Suppressor macrophage treated with lipopolysaccharide for 4 hours (primary cell): ENCODE measurements at places on chromosomes 5 and 9.

GRCh38 chr5:62568800-62569432 lies 9.7 kb upstream of the LRRC70 start:
- DNase-seq = no peak

DNA sequence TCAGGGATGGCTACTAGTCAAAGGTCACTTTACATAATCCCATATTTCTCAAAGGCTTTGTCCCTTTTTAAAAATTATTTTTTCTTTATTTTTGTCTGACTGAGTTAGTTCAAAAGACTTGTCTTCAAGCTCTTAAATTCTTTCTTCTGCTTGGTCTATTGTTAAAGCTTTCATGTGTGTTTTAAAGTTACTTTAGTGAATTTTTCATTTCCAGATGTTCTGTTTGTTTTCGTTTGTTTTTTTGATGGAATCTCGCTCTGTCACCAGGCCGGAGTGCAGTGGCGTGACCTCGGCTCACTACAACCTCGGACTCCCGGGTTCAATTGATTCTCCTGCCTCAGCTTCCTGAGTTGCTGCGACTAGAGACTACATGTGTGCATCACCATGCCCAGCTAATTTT lies 55.0 kb upstream of the SNCAIP start:
- DNase-seq = no peak

GRCh38 chr9:129608561-129609481 lies 12.1 kb downstream of the C9orf50 start:
- no peak for DNase-seq

- no peak for DNase-seq
These were observed 299.3 kb downstream of the DIRAS2 start for GRCh38 chr9:90343366-90343765.

DNA sequence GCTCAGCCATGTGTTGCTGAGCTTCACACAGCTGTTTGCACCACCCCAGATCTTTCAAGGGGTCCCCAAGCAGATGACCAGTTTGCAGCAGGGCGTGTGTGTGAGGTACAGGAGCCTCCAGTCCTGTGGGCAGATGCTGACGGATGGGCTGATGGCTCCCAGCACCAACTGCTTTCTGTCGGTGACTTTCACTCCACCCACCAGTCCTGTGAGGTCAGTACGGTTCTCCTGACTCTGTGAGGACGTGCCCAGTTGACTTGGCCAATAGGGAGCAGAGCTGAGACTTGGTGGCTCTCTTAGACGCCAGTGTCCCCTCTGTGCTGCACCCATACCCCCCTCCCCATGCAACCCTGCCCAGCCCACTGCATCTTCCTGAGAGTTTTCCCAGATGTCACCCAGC lies 19.7 kb downstream of the COL5A1 start:
- no peak for DNase-seq

DNA sequence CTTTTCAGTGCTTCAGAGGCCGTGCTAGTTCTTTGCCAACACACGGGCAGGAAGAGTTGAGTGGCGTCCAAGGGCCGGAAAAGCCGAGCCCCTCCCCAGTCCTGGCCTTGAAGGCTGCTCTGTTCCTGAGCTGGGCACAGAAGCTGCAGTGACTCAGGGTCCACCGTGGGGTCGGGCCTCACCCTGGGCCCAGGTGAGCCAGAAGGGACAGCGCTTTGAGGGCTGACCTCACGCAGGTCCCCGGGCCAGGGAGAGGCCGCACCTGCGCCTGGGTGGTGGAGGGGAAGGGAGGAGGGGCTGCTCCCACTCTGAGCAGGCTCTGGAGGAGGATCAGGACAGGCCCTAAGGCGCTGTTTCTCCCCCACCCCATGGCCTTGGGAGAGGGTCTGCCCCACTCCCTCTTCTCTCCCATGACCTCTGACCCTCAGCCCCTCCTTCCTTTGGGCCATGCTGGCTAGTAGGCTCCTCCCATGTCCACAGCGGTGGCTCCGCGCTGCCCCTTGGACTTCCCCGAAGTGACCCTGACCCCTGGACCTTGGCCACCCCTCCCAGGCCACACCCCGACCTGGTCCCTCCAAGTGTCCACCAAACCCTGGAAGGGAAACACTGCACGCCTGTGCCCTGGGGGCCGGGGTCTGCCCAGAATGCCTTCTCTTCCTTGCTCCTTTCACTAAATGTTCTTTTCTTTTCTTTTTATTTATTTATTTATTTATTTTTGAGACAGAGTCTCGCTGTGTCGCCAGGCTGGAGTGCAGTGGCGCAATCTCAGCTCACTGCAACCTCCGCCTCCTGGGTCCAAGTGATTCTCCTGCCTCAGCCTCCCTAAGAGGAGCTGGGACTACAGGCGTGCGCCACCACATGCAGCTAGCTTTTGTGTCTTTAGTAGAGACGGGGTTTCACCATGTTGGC lies 19.7 kb upstream of the SLC6A19 start:
- no peak for DNase-seq

GRCh38 chr9:27059412-27059811 lies 49.6 kb upstream of the TEK start:
- no peak for DNase-seq

- DNase-seq = no peak
These were observed 256.2 kb downstream of the FER start for GRCh38 chr5:109003928-109004327.

DNA sequence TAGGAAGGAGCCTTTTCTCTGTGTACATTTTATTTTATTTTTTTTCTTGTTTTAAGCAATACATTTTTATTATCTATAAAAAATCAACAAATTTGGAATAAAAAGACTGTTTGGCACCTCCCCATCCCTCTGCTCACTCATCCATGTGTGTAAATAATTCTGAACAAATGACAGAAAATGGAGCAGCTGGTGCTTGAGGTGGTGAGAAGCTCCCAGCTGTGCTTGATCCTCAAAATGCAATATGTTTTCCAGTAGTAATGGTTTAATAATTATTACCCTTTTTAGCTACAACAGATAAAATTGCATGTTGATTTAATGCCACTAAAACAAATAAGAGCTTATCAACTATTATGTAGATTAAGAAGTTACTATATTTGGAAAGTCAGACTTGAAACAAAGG lies 132.5 kb downstream of the CDH18 start:
- no peak for DNase-seq

DNA sequence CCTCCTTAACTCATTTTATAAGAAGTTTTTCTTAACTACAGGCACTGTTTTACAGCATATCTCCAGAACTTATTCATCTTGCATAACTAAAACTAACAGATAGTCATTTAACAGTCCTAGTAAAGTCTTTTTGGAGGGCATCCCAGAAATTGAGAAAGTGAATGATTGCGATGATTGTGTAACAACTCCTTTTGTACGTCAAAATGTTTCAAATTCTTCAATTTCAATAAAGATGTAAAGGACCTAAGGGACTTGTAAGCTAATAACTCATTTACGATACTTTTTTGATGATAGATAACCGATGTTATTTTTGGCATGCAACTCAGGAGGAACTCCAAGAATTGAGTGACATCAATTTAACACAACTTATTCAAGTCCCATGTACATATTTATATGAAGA lies 42.7 kb downstream of the SVEP1 start:
- no peak for DNase-seq

GRCh38 chr5:62572918-62573514 lies 5.6 kb upstream of the LRRC70 start:
- DNase-seq = peak; percentile 23

DNA sequence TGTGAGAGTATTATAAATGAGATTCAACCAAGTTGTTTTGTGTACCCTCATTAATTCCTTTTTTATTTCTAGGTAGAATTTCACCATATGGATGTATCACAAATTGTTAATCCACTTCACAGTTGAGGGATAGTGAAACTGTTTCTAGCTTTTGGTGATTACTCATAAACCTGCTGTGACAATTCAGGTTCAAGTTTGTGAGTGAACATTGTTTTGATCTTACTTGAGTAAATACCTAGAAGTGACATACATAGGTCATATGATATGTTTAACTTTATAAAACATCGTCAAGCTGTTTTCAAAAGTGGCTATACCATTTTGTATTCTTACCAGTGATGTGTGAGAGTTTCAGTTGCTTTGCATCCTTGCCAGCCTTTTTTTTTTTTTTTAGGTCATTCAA lies 112.9 kb downstream of the CAMK4 start:
- DNase-seq = no peak

DNA sequence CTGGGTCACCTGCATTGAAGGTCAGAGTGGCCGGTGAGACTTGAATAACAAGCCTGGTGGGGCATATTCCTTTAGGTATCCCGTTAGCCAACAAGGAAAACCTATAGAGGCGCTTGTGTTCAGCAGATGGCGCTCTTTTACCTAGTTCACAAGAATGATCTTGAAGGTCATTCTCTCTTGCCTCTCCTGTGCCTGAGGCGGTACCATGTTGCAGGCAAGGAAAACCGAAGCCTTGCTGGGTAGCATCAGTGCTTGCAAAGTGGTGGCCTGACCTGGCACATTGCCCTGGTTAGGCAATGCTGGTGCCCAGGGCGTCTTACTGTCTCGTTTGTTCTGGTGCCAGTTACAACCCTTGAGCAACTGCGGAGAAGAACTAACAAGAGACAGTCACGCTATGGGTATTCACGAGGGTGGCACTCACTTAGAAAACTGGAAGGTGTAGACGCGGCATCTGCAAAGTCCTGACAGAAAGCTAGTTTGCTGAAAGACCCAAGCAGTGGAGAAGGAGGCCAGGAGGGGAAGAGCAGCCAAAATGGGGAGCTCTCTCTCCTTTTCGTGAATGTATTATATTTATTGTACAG lies 56.7 kb downstream of the AOPEP start:
- peak; percentile 67 for DNase-seq

DNA sequence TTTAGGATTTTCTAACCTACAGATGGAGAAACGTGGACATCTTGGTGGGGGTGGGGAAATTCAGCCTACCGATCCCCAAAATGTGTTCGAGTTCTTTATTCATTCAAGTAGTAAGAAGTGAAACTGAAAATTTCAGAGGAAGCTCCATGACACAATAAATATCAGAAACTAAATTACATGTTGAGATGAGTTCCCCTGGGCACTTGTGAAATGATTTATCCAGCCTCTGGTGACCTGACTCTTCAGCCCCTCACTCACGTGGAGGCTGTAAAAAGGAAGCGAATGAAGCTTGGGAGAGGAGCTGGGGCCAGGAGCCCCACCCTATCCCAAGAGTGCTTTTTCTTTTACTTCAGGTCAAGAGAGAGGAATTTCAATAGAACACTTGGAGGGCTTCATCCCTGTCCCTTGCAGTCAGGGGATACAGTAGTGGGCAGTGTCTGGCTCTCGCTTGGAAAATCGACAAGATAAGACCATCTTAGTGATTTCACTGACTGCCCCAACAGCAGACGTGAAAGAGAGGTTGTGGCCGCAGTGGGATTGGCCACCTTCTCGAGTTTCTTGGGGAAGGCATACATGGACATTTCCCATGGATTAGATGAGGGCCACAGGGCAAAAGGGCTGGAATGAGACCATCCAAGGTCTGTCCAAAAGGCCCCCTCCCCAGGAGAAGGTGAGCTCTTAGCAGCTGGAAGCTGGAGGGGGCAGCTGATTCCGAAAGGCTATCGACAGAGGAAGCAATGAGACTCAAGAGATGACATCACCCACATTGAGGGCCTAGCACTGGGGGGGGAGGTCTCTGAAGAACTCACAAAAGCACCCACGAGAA lies 76.8 kb upstream of the SH3PXD2B start:
- peak; percentile 72 for DNase-seq

DNA sequence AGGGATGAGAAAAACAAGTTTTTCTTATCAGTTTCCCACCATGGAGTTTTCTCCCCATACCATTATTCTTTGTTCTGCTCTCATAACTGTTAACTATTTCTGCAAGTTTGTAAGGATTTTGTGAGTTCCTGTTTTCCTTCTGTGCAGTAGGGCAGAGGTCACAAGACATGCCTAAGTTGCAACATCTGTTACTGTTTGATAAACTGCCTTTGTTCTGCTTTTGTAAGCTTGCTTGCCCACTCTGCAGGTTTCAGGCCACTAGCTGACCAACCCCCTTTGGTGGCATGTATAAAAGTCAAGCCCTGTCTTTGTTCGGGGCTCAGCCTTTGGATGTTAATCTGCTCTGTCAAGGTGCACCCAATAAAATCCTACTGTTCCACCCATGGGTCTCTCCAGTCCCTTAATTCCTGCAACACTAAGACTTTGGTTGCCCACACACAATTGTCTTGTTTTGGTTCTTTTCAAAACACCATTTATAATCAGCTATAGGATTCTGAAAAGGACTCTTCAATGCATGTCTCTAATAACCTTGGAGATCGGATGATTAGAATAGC lies 545.4 kb downstream of the CDH9 start:
- no peak for DNase-seq

GRCh38 chr9:73649552-73649951 lies 497.9 kb downstream of the ANXA1 start:
- no peak for DNase-seq

GRCh38 chr5:5422819-5423515 lies 490 bp downstream of the ICE1 start:
- no peak for DNase-seq

GRCh38 chr9:136107155-136107952 lies 11.3 kb downstream of the TMEM250 start:
- no peak for DNase-seq

GRCh38 chr5:127227881-127228280 lies 62.7 kb upstream of the MEGF10 start:
- DNase-seq = no peak

- no peak for DNase-seq
These were observed 3.8 kb upstream of the CTNNAL1 start for GRCh38 chr9:109017061-109017460.

- no peak for DNase-seq
These were observed 101.5 kb downstream of the DENND1A start for GRCh38 chr9:123828449-123828848.

DNA sequence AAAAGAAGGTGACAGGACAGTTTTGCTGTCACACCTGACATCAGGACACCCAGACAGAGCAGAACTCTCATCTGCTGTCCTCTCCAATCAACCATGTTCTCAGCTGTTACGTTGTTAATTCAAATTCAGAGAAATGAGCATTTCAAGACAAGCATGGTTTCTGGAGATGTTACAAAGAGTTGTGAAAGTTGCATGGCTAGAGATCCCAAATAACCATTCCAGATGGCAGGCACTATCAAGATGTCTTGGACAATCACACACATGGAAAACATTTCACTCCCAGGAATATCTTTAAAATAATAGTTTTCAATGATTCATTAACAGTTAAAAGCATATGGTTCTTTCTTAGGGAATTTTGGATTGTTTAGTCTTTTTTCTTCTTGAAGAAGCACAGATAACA lies 533.1 kb downstream of the AGTPBP1 start:
- DNase-seq = no peak

DNA sequence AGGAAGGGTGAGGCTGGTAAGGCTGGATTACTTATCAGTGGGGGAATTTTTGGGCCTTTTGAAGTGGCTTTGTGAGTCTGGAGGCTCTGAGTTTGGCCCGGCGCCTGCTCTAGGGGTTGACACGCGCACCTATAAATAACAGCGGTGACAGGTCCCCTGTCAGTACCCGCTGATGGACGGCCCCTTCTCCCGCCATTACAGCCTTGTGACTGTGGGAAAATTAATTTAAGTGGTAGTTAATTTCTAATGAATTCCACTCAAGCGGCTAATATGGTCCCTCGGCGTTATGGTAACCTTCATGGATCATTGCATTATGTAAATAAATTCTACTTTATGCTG lies 16.5 kb downstream of the MRPL36 start:
- DNase-seq = no peak

- DNase-seq = no peak
These were observed 2.9 kb upstream of the TGFBI start for GRCh38 chr5:136025900-136026299.

- no peak for DNase-seq
These were observed 46.3 kb downstream of the UBE2QL1 start for GRCh38 chr5:6494939-6495338.

GRCh38 chr5:20692913-20693312 lies 704.9 kb upstream of the CDH18 start:
- DNase-seq = no peak
